ENCODE measurements at places on chromosomes 3 and 15.

DNA sequence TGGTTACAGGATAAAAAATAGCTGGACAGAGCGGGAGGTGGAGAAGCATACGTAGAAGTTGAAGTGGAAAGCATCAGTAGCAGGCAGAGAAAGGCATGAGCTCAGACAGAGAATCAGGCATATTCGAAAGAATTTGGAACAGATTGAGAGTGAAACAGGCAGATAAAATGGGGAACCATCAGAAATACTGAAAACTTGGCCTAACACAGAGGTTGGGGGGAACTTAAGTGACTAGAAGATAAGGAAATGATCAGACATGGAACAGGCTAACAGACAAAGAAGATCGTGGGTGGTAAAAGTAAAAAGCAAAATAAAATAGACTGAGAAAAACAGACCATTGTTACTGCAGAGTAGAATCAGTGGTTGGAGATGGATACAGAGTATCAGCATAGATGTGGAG is 32.9 kb downstream of the GTF2E1 start:
- no peak for DNase-seq

DNA sequence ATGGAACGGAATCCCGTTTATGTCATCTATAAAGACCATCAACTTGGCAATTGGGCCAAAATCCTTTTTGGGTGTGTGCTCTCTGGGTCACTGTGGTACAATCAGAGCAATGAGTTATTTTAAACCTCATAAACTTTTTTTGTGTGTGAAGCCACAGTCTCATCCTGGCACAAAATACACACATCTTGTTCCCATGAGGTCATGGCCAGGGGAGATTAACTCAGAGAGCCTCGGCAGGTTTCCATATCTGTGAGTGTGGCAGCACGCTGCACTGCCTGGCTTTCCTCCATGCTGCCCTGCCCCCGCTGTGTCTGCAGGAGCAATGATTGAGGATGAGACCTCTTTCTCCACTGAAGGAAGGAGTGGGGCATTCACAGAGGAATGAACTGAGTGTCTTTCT is 54.0 kb upstream of the DLG1 start:
- DNase-seq = peak; percentile 21

DNA sequence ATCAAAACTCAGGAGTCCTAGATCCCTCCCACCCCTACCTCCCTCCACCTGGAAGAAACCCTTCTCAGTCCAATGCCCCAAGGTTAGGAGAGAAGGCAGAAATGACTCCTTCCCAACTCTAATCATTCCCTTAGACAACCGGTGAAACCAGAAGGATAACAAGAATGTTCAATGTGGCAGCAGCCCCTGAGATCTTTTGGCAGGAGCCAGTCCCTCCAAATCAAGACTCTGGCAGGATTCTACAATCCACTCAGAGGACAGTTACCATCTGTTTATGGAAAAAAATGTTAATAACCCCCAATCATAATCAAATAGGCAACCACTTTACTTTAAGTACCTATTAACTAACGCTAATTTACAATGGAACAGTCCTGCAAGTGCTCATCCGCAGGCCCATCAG is 136.5 kb downstream of the NTRK3 start:
- DNase-seq = no peak

GRCh38 chr3:69389520-69390248 is 3.8 kb upstream of the FRMD4B start:
- DNase-seq = no peak

DNA sequence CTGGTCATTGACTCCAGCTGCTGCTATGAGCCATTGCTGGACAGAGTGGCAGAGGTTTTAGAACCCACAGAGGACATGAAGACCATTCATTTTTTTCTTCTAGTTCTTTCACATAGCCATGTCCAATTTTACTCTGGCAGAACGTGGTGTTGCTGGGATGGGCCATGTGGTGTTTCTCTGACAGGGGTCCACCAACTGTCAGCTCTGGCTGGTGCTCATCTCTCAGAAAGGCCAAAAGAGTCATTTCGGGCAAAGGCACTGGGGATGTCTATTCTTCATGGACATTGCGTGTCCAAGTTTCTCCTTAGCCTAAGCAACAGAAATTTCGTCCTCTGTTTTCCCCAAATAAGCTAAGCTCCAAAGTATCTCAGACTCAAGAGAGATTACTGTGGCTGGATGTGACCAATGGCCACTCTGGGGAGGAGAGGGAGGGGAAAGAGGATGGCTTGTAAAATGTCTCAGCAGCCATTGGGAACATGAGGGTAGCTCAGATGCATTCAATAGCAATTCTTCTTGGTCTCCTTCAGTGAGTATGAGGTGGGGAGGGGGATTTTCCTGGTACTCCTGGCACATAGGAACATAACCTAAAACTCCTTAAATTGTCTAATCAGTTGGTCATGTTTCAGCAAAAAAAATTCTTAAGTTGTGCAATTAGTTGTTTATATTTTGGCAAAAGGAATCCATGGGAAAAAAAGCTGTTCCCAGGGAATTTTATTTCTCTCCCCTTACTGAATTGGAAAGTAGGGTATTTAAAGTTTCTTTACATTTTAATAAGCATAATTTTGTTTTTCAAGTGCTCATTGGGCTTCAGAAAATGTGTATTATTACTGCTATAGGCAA is 131.6 kb upstream of the MITF start:
- DNase-seq = no peak

DNA sequence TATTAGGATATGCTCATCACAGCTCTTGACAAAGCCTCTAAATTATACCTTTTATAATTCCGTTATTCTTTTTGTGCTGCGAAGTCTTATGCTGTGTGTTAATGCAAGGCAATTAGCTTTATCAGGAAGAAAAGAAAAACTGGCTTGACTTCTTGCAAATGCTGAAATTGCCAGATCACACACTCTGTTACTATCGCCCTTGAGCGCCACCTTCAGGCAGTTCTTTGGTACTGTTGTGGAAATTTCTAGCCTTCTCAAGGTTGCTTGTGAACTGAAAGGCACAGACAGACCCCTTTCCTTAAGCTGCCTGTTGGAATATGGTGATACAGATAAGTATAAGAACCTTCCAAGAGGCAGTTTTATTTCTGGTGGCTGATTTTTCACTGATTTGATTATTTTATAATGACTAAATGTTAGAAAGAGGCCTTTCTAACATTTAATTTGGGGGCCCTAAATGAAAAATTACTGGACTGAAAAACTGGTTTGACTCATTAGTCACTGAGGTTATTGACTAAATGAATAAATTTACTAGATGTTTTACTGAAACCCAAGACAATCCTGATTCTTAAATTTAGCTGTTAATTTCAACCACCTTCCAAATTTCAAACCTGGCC is 126.2 kb upstream of the RASGRP1 start:
- DNase-seq = peak; percentile 71

DNA sequence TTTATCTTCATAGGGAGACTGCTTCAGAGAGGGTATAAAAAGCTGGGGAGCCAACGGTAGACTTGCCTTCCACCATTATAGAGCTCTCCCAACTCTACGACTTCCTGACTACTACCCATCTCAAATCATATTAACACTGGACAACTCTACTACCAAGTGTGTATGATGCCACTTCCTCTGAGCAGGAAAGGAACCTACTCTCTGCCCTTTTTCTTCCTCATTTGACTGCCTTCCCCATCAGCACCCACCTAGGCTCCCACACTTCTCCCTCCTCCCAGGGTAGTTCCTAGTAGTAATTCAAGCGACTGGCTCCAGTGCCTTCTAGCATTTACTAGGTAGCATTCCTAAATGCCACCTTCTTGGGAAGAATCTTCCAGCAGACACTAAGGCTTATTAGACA is 24.5 kb upstream of the TBL1XR1 start:
- no peak for DNase-seq

DNA sequence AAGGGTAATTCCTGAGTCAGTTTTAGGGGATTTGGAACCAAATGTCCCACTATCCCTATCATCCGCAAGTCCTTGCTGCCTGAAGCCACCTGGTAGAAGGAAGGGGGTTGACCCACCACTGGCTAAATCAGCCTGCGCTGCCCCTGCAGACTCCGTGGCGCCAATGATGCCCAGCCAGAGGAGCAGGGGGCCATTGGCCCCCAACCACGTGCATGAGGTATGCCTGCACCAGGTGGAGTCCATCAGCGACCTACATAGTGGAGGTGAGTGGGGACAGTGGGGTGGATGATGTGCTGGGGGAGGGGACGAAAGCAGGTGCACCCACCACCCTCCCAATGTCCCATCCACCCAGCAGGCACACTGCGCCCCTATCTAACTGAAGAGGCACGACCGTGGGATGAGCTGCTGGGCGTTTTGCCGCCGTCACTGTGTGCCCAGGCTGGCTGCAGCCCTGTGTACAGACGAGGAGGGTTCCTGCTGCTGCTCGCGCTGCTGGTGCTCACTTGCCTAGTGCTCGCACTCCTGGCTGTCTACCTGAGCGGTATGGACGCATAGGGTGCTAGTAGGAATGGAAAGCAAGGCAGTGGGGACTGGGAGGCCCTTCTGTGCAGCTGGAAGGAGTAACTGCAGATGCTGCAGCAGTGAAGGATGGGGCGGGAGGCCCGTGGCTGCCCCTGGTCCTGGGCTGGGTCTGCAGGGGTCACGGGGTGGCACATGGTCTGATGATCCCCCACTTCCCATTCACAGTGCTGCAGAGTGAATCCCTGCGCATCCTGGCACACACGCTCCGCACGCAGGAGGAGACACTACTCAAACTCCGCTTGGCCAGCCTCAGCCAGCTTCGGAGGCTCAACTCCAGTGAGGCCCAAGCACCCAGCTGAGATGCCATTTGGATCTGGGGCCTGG is 5.7 kb downstream of the IFRD2 start:
- DNase-seq = no peak

GRCh38 chr3:158339638-158340037 is 229.7 kb downstream of the RSRC1 start:
- DNase-seq = no peak

- DNase-seq = peak; percentile 14
Observed at GRCh38 chr3:161388855-161389254, 17.5 kb upstream of the SPTSSB start.

GRCh38 chr15:51647128-51647562 is 24.6 kb upstream of the DMXL2 start:
- DNase-seq = peak; percentile 74

GRCh38 chr3:72288955-72289691 is 504.2 kb upstream of the PROK2 start:
- DNase-seq = peak; percentile 6

DNA sequence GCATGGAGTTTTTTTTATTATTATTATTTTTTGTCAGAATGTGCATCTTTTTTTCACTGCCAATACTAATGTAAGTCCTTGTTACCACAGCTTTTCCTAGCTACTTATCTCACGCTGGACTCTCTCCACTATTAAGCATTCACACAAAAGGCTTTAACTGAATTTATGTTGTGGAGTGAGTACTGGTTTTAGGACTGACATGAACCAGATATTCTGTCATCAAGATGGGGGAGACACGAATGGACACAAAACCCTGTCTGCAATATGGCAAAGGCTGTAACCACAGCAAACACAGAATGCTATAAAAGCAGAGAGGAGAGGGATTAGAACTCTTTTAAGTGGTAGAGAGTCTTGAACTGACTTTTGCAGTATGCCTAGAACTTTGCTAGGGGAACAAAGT is 592.2 kb upstream of the TBL1XR1 start:
- no peak for DNase-seq

DNA sequence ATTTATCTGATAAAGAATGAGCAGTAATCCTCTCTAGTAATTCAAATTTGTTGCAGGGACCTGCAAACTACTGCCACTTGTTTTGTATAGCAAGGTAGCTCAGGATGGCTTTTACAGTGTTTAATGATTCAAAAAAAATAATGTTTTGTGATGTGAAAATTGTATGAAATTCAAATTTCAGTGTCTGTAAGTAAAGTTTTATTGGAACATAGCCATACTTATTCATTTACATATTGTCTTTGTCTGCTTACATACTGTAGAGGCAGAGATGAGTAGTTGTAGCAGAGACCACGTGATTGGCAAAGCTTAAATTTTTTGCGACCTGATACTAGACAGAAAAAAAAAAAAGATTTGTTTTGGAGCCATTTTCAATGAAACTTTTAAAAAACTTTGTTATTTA is 6.5 kb upstream of the UTS2B start:
- no peak for DNase-seq

DNA sequence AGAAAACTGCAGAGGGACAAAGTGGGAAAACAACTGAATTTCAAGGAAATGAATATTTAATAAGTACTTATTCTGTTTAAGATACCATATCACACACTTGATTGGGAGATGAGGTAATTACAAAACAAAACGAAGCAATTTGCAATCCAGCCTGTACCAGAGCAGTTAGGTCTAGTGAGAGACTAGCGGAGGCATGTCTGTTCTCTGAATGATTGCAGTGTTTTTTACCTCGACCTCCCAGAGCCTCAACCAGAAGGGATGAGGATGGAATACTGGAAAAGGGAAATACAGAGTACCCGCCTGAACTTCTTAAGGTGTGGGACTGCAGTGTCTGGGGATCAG is 59.5 kb downstream of the PIK3CB start:
- DNase-seq = no peak

DNA sequence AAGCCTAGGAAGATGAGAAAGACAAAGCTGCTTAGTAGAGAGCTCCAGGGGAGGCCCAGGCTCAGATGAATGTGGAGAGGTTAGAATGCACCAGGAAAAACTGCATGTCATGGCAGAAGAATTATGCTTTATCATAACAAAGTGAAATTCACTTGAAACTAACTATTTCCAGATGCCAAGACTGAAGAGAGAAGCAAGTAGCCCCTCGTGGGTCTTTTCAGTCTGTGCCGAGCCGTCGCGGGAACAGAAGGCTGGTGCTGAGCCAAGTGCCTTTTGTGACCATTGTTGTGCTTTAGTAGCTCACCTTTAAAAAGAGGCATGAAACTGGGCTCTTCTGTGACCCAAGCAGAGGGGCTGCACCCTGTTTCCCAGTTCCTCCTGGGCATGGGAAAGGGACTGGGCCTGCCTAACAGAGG is 73.2 kb downstream of the CHDH start:
- DNase-seq = no peak

DNA sequence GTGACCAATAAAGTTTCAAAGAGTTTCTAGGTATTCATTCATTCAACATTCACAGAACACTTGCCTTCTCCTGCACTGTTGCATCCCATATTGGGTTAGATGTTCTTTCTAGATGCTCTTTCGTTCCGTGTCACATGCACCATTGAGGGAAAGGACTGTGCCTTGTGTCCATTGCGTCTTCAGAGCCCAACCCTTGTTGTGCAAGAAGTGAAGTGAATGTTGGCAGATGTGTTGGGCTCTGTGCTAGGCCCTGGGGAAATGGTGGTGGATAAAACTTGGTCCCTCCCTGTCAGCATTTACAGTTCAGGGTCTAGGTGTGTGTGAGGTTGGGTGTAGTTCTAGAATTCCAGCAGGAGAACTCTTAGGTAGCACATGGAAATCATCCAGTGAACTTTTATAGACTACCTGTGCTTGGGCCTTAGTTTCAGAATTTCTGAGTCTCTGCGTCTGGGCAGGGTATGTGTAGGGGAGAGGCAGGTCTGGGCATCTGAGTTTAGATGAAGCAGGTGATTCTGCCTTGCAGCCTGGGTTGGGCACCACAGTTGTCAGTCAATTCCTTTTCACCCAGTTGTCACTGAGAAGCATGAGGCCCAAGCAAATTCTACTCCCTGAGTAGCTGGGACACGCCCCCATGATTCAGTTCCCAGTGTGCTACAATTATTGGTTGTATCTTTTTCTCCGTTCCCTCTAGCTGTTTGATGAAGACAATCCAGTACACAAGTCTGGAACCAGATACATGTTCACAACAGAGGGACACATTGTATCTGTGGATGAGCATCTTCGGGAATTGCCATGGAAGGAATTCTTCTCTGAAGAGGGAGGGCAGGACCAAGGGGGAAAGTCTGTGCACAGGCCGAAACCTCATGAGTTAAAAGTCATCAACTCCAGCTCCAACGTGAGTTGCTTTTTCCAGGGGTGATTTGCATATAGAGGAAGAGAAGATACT is 25.4 kb downstream of the EDEM1 start:
- DNase-seq = no peak
